ENCODE measurements at places on chromosomes 1 and 21. TPM values are rescaled to one million over a fixed set of nuclear protein-coding genes. Genes with fewer than 3 reads are reported as not detected.

HSPA13 gene
- 15.8 TPM for total RNA-seq

DAB1 gene
- not detected for total RNA-seq

DENND2C gene
- 0.39 TPM for total RNA-seq

TSTD1 gene
- total RNA-seq, result 0.38 TPM

KIF21B gene
- 2.5 TPM for total RNA-seq

OR2L13 gene
- total RNA-seq, result not detected

TCHH gene
- total RNA-seq, result 0.25 TPM

SLC35F3 gene
- total RNA-seq, result 5.8 TPM

RGS1 gene
- not detected for total RNA-seq

ZMPSTE24 gene
- 37.7 TPM for total RNA-seq

CNIH4 gene
- 110 TPM for total RNA-seq

RGS8 gene
- not detected for total RNA-seq

CKS1B gene
- total RNA-seq, result 330 TPM

SAMD11 gene
- 37.1 TPM for total RNA-seq

NUCKS1 gene
- 122 TPM for total RNA-seq

FAM72D gene
- total RNA-seq, result 7.3 TPM

CHIA gene
- not detected for total RNA-seq

CEP85 gene
- 14.2 TPM for total RNA-seq

C8B gene
- not detected for total RNA-seq

LCE3D gene
- 0.60 TPM for total RNA-seq

NENF gene
- 76.4 TPM for total RNA-seq

NBL1 gene
- 39.0 TPM for total RNA-seq

AGBL4 gene
- not detected for total RNA-seq

TMEM79 gene
- total RNA-seq, result 6.8 TPM

ADORA1 gene
- 1.3 TPM for total RNA-seq

RPE65 gene
- not detected for total RNA-seq

RGS16 gene
- total RNA-seq, result 0.25 TPM

RNU1-3 gene
- total RNA-seq, result not detected

ATAD3C gene
- total RNA-seq, result not detected

RCAN3 gene
- total RNA-seq, result 13.4 TPM

CASQ2 gene
- not detected for total RNA-seq

CR2 gene
- not detected for total RNA-seq

CASQ1 gene
- total RNA-seq, result not detected

CELSR2 gene
- 5.7 TPM for total RNA-seq

LMX1A gene
- total RNA-seq, result not detected

CLCNKA gene
- total RNA-seq, result not detected

KNCN gene
- total RNA-seq, result not detected

JAK1 gene
- total RNA-seq, result 140 TPM

C1QA gene
- not detected for total RNA-seq

PTGFR gene
- not detected for total RNA-seq

FMO2 gene
- total RNA-seq, result not detected

FLG2 gene
- not detected for total RNA-seq

MOB3C gene
- total RNA-seq, result 3.6 TPM

S100A11 gene
- 1,875 TPM for total RNA-seq

PHTF1 gene
- total RNA-seq, result 16.0 TPM

TSPAN2 gene
- 1.1 TPM for total RNA-seq

LENEP gene
- not detected for total RNA-seq

QSOX1 gene
- total RNA-seq, result 59.4 TPM

All from A549 treated with CORT108297 at 1 μM for 4 hours (cell line).